NCI-H526 treated with DMSO at 0.1 percent for 48 hours (cell line): ENCODE measurements at places on chromosomes 7 and 10.

- no peak for DNase-seq
These were observed 57.8 kb downstream of the CYP51A1 start for GRCh38 chr7:92076509-92076908.

DNA sequence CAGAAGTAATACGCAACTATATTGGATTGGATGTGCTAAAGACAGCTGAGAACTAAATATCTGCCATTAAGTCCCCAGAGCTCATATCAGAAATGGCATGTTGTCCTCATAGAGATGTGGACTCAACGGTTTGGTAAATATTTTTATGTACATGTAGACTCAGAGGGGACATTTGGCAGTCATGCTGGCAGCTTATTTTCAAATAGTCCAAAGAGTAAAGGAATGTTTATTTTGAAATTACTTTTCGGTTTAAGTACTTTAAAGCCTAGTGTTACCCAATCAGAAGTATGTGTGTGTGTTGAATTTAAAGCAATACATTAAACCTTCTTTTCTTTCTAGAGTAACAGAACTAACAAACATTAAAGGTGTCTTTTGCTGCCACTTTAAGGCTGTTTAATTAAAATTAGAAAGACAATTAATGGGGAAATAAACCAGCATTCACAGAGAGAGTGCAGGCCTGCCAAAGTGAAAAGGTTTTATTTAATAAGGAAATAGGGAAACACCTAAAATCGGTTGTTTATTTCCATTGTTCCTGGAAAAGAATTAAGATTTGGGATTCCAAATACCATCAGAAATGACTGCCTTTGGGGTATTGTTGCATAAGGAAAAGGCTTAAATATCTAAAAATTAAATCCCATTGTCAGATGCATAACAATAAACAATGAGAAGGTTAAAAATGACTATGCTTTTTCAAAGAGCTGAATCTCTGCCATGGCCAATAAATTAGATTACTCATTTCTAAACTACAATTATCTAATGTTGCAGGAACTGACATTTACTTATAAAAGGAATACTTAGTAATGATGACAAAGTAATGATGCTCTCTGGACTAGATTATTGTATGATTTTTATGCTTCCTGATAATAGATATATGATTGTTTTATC lies 113.4 kb upstream of the AHR start:
- DNase-seq = no peak

GRCh38 chr7:41885748-41886147 lies 182.9 kb upstream of the INHBA start:
- DNase-seq = no peak

DNA sequence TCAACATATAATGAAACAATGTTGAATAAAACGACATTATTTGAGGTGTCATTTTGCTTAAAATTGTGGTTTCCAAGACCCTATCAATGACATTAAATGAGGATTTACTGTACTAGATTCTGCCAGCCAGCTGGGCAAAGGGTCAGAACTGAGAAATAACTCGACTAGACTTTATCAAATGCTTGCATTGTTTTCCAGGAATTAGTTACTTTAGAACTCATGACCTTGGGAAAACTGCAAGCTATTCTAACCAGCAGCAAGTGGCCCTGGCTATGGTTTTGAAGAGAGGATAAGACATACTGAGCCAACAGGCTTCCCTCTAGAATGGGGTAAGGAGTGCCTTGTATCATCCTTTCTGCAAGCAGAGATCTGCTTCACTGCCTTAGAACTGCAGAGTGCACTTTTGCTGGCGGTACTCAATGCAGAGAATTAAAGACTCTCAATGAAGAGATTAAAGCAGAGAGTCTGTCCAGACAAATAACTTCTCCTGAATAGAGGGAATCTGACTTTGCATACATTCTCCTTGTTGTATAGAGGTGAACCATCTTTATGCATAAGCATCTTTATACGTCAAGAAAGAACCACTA lies 281.5 kb downstream of the ARL4A start:
- DNase-seq = no peak
